Adipocyte (in vitro differentiated cells): ENCODE measurements at places on chromosomes 6 and 20.

DNA sequence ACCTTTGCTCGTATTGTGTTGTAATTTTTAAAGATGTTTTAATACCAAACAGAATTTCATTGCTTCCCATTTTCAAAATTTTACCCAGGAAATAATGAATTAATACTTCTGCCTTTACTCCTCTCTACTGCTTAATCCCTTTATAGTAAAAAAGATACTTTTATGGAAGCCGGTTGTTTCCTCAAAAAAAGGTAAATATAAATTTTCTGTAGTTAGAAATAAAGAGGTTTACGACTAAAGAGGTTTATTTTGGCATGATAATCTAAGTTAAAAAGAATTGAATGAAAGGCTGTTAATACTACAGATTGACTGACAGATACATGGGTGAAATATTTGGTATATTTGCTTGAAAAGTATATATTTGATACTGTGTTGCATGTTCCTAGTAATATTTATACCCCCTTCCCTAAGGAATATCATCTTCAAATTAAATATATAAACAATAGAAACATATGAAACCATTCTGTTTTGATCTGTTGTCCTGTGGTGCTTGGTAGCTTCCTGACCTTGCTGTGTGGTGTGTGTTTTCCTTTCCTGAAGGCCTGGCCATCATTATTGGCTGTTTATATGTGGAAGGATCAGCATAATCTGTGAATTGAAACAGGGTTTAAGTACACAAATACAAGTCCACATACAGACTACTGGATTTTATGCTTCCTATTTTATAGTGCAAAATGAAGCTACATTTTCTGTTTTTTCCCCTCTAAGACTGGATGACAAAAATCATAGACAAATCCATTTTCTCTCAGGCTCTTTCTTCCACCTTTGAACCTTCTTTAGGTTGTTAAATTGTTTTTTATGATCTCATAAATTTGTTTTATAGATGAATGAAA, 2.3 kb downstream of the LIN28B start:
- no peak for DNase-seq

GRCh38 chr6:36594816-36595643, 868 bp downstream of the SRSF3 start:
- peak; percentile 77 for DNase-seq

DNA sequence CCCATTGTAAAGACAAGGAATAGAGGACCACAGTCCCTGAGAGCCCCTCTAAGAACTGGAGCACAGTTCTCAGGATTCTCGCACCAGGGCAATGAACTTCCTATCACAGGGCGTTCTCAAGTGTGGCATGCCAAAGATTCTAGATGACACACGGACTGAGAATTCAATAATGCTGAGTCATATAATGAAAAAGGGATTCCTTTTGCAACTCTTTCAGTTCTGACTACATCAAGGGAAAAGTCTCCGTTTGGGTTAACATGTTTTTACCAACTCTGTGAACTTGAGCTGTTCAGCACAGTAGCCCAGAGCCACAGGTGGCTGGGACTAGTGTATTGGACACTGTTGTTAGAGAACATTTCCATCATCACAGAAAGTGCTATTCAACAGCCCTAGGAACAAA, 3.4 kb downstream of the MED20 start:
- peak; percentile 94 for DNase-seq

- DNase-seq: no peak
Measured at GRCh38 chr6:45595010-45595851, 217.5 kb upstream of the SUPT3H start.

- DNase-seq: no peak
Measured at GRCh38 chr6:47700596-47700995, 2.2 kb downstream of the ADGRF4 start.

GRCh38 chr6:37602801-37603200, 94.9 kb downstream of the MDGA1 start:
- DNase-seq: no peak

DNA sequence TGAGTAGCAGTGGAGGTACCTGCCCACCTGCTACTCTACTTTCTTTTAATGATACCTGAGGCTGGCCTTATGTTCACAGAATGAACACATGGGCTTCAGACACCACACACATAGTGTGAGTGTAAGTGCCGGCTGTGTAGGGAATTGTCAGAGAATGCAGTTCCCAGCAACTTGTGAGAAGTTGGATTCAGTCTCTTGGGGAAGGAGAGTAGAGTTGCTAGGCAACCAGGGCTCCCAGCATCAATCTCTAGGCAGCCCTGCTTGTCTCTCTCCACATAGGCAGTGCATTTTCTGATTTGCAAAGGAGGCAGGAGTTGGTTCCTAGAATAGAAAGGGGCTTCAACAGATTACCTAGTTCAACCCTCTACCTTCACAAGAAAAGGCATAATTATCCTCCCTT, 74.1 kb downstream of the BFSP1 start:
- DNase-seq: no peak

GRCh38 chr6:25388776-25389175, 109.6 kb downstream of the CARMIL1 start:
- no peak for DNase-seq

DNA sequence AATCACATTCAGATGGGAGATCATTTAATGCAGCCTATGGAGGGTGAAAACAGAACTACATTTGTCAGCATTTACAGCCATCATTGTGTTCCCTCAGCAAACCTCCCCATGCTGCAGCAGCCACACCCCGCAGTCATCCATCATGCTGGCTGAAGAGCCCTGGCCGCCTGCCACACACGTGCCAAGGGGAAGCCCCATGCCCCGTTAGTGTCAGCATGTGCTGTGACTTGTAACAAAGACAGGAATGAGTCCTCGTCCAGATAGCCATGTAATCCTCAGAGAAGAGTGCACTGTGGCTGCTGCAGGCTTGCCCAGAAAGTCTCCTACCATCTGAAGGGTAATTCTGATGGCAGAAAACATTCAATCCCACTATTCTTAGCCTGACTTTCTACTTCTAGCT, 1097.8 kb downstream of the KIF16B start:
- DNase-seq: no peak

- DNase-seq: peak; percentile 12
Measured at GRCh38 chr6:164106345-164106769, 691.8 kb downstream of the QKI start.

DNA sequence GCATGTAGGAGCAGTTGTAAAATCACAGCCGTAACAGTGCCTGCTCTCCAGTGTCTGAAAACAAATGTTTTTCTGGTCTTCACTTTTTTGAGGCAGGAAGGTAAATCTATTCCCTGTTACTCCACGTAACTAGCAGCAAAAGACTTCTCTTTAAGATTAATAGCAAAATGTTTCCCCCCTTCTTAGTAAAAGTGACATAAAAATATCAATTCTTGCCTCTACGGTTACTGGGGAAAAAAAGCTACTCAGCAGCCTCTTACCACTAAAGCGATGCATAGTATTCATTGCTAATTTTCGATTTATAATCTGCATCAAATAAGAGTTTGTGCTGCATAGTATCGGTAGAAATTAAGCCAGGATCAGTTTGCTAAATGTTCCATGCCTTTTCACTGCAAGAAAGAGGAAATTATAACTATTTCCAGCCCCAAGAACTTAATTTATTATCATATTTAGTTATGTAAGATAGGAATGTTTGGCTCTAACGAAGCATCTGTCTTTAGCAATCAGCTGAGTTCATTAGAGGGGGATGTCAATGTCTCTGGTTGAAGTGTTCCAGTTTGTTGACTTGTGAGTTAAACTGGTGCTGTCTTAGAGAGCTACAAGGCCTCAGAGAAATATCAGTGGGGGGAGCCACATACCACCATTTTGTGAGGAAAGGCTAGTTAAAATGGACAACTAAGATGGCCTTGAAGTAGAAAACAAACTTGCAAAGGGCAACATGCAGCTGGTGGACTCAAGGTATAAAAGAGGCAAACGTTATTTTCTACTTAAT, 617 bp upstream of the TSPYL1 start:
- no peak for DNase-seq
